ENCODE measurements at places on chromosomes 11 and 22.

- no peak for DNase-seq
Measured at GRCh38 chr22:32685512-32685911, 116.0 kb upstream of the TIMP3 start.

DNA sequence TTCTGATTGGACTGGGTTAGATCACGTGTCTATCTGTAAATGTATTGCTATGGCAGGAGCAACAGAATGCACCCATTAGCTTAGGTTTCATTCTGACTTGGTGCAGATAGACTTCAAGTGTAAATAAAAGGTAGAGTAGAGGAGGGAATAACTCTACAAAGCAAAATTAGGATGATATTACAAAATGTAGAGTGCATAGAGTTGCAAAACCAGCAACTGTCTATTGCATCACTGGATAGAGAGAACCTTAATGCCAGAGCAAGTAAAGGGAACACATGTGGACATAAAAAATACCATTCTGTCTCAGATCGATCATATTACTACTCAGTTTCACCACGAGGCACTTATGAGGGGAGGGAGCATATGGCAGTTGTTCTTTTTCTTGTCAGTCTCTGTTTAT, 22.0 kb upstream of the CAT start:
- no peak for DNase-seq

- DNase-seq: no peak
Measured at GRCh38 chr11:109998921-109999320, 94.3 kb upstream of the ZC3H12C start.

- peak; percentile 41 for DNase-seq
Measured at GRCh38 chr22:19691721-19692341, 22.5 kb upstream of the SEPTIN5 start.

DNA sequence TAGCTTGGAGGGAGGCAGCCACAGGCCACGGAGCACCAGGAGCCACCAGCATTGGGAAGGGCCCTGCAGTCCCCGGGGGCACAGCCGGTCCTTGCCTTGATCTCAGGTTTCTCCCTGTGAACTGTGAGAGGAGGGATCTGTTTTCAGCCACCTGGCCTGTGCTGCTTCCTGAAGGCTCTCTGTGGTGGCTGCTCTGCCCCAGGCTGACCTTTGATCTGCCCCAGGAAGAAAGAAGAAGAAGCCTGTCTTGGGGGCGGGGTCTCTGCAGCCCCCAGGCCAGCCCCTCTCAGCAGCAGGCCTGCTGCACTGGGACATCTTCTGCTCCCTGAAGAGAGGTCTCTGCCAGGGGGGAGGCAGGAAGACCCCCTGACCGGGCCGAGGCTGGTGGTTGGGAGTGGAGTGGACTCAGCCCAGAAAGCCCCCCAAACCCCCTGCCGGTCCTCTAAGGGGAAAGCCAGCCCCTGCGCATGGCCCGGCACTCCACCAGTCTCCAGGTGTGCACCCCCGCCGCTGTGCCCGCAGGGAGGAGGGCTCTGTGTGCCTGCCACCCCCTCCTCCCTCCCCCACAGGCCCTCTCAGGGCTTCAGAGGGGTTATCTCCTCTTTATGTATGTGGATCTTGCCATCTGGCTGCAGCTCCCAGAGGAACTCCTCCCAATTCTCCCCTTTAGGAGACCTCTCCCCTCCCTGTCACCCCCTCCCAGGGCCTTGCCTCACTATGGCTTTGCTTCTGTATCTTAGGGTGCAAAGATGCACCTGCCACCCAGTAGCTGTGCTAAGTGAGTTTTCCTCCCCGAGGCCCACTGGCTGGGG, 675.3 kb downstream of the BRD1 start:
- DNase-seq: no peak

- no peak for DNase-seq
Measured at GRCh38 chr11:2453436-2453835, 8.6 kb downstream of the KCNQ1 start.

Data from EL (cell line).